ENCODE measurements at places on chromosomes 16 and 17.
A peak's percentile ranks its signal among the peaks of the same experiment; 100 is the strongest.

- DNase-seq = peak; percentile 46
These were observed 185.8 kb downstream of the SNX29 start for GRCh38 chr16:12162151-12162985.

GRCh38 chr17:17626840-17627239 is 35.3 kb upstream of the PEMT start:
- no peak for DNase-seq

- peak; percentile 82 for DNase-seq
These were observed 49.8 kb downstream of the TMEM100 start for GRCh38 chr17:55672585-55673501.

DNA sequence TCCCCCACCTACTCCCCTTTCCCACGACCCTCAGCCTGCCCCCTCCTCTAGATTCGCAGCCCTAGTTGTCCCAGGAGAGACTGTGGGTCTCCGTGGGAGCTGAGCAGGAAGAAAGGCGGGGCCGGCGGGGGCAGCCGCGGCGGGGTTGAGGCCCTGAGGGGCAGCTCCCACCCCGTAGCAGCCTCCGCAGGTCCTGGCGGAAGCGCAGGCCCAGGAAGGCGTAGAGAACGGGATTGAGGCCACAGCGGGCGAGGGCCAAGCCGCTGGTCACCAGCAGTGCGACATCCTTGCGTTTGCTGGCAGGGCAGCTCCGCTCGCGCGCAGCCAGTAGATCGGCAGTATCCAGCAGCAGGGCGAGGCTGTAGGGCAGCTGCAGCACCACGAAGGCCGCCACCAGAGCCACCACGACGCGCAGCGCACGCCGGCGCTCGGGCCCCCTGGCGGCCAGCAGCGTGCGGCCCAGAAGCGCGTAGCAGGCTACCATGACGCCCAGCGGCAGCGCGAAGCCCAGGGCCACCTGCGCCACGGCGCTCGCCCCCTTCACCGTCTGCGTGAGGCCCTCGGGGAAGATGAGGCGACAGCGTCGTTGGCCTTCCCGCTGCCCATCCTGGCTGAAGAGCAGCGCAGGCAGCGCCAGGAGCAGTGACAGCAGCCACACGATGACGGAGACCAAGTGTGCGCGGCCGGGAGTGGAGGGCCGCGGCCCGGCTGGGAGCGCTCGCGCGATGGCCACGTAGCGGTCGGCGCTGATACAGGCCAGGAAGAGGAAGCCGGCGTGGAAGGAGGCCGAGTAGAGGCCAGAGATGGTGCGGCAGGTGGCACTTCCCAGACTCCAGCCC is 1.9 kb downstream of the CCR10 start:
- DNase-seq = peak; percentile 75

DNA sequence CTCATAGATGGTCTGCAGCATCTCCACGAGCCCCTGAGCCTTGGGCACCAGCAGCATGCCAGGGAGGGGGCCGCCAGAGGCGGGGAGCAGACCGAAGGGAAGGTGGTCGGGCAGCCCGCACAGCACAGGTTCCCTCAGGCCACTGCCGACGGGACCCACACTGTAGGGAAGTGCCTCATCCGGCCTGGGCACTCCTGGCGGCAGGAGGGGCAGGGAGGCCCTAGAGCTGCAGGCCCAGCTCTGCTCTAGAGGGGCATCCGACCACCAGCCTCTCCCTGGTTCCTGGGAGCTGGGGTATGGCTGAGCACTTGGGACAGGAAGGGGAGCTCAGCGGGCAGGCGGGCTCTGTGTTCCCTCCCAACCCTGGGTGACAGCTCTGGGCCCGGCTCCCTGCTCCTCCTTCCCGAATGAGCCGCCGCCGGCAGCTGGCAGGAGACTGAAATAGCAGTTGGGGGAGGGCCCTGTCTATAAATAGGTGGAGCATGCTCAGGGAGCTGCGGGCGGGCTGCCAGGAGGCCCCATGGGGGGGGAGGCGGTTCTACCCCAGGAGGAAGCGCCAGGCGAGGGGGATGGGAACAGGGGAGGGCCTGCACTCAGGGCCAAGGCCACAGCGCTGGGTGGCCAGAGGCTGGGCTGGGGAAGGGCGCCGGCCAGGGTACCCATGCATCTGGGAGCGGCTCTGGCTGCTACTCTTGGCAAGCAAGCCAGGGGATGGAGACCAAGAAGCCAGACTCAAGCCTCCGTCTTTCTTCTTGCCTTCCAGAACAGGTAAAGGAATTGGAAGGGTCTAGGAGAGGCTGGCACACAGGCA is 12.4 kb downstream of the HDAC5 start:
- peak; percentile 94 for DNase-seq
